Fibroblast of lung (primary cell): ENCODE measurements at places on chromosomes 6 and 20. TPM values are rescaled to one million over a fixed set of nuclear protein-coding genes. Genes with fewer than 3 reads are reported as not detected.

DNA sequence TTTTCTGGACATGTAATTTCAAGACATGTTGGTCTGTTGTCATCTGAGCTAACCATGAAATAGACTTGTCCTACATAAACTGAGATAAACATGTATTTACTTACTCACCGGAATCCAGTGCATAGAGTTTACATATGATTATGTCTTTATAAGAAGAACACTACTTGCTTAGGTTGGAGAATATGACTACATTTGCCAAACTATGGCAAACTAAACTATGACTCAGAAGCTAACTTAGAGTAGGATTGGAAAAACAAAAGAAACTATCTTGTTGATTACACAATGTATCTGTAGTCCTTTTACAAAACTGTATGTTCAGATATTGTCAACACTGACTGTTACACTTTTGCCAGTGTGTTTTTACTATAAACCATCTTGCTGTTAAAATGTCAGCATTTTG, 113.3 kb downstream of the CRYBG1 start:
- peak; percentile 86 for DNase-seq

DNA sequence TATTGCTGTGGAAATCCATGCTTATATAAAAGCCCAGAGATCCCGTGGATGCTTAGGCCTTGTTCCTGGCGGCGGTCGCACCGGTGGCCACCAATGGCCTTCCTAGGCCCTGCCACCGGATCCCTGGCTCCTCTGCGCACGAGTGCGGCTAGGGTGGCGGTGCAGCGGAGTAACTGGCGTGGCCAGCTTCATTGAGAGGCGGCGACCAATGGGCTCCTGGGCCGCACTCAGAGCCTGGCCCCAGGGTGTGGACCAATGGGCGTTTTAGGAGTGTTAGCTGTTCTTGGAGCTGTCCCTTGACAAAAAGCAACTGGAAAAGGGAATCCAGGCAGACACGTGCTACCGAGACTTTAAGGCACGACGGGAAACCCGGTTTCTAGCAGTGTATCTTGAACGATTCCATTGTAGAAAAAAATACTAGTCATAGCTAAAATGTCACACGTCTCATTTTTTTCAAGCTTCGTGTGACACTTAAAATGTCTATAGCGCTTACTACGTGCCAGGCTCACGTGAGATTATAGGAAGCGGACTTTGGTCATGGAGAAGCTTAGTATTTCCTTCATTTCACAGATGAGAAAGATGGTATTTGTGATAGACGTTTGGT, 1.7 kb downstream of the AMD1 start:
- DNase-seq: peak; percentile 91

GRCh38 chr6:153162646-153163045, 31.6 kb upstream of the RGS17 start:
- DNase-seq: no peak

The ADGRF5 gene
- total RNA-seq: under 0.01 and 0.26 TPM in 2 replicates

The SLCO4A1 gene
- 0.26 and 0.50 TPM in 2 replicates for total RNA-seq

DNA sequence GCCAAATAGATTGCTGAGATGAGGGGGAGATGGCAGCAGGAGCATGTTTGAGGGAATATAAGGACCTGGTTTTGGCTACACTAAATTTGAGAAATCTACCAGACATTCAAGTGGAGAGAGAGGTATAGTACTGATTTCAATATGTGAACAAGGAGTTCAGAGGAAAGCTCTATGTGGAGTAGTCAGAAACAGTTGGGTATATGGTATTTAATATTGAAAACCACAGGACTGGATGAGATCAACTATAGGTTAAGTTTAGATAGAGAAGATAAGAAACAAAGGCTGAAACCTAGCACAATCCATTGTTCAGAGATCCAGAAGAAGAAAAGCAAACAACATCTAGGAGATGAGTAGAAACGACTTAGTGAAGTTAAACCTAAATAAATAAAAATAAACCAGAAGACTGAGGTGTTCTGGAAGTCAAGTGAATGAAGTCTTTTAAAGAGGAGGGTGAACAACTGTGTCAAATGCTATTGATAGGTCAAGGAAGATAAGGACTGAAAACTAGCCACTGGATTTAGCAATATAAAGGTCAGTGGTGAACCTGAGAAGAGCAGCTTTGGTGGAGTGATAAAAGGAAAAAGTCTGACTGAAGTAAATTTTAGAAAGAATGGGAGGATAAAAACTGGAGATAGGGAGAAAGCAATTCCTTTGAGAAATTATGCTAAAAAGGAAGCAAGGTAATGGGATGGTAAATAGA, 121.2 kb upstream of the RUNX2 start:
- no peak for DNase-seq

The SUPT3H gene
- 8.3 and 8.5 TPM in 2 replicates for total RNA-seq

DNA sequence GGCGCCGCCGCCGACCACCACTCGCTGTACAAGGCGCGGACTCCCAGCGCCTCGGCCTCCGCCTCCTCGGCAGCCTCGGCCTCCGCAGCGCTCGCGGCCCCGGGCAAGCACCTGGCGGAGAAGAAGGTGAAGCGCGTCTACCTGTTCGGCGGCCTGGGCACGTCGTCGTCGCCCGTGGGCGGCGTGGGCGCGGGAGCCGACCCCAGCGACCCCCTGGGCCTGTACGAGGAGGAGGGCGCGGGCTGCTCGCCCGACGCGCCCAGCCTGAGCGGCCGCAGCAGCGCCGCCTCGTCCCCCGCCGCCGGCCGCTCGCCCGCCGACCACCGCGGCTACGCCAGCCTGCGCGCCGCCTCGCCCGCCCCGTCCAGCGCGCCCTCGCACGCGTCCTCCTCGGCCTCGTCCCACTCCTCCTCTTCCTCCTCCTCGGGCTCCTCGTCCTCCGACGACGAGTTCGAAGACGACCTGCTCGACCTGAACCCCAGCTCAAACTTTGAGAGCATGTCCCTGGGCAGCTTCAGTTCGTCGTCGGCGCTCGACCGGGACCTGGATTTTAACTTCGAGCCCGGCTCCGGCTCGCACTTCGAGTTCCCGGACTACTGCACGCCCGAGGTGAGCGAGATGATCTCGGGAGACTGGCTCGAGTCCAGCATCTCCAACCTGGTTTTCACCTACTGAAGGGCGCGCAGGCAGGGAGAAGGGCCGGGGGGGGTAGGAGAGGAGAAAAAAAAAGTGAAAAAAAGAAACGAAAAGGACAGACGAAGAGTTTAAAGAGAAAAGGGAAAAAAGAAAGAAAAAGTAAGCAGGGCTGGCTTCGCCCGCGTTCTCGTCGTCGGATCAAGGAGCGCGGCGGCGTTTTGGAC, 2.0 kb downstream of the SOX4 start:
- DNase-seq: no peak

GRCh38 chr20:62119591-62120364, 2.5 kb upstream of the LSM14B start:
- DNase-seq: no peak

DNA sequence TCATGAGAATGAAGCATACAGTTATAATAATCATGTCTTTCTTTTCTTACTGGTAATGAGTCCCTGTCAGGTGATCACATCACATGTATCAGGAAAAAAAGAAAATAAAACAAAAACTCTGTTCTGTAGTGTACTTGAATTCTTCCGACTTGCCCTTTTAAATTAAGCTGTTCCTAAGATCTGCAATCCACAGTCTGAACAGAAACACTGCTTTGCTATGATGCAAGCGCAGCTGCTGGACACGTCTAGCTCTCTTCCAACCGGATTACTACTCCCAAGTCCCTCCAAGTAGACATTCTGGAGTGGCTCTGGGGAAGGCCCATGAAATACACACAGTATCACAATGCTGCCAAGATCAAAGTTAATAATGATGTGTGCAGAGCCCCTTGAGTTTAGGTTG, 83.7 kb downstream of the FYN start:
- peak; percentile 72 for DNase-seq

DNA sequence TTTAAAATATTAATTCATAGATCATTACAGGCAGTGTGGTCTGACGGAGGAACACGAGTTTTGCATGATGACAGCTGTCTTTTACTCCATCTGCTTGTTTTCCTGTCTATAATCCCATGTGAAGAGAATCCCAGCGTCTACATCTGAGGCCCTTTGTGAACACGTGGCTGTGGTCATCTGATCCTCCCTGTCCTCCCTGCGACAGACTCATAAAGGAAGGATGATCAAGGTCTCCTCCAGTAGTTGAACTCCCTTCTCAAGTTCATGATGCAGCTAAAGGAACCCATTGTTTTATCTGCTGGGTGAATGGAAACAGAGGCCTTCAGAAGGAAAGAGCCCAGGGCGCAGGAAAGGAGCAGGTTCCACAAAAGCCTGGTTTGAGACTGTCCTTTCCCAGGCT, 435.8 kb upstream of the JARID2 start:
- no peak for DNase-seq

The PDYN gene
- not detected in 2 replicates for total RNA-seq

GRCh38 chr6:34526992-34527728, 29.0 kb downstream of the SPDEF start:
- DNase-seq: peak; percentile 83
